ENCODE measurements at places on chromosomes 5 and 9.

GRCh38 chr9:110426052-110426709, 88.5 kb upstream of the TXNDC8 start:
- no peak for DNase-seq

DNA sequence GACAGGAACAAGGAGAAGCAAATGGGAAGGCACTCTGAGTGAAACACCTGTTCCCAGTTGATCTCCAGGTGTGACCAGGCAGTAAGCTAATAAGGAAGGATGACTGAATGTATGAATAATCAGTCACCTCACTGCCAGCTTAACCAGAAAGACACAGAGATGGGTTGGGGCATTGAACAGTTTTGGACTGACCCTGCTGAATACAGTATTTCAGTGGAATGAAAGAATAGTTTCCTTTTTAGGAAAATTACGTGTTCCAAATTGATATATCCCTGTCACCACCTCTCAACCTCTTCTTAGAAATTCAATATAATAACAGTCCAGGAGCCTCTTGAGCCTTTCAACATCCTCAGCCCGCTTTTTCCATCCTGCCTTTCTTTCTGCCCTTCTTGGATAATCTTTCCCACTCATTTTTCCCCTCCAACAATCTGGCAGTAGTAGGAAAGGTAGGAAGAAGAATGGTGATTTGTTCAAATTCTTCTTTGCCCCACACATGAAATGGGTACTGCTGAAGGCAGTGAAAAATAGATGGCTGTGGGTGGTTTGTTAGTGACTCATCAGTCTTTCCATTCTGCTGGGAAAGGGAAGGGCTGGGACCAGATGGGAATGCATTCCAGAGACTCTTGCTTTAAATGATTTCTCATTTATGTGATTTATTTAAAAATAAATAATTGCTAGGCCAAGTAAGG, 117.9 kb downstream of the ZSWIM6 start:
- no peak for DNase-seq

GRCh38 chr5:35884773-35885172, 28.1 kb downstream of the IL7R start:
- DNase-seq = no peak

DNA sequence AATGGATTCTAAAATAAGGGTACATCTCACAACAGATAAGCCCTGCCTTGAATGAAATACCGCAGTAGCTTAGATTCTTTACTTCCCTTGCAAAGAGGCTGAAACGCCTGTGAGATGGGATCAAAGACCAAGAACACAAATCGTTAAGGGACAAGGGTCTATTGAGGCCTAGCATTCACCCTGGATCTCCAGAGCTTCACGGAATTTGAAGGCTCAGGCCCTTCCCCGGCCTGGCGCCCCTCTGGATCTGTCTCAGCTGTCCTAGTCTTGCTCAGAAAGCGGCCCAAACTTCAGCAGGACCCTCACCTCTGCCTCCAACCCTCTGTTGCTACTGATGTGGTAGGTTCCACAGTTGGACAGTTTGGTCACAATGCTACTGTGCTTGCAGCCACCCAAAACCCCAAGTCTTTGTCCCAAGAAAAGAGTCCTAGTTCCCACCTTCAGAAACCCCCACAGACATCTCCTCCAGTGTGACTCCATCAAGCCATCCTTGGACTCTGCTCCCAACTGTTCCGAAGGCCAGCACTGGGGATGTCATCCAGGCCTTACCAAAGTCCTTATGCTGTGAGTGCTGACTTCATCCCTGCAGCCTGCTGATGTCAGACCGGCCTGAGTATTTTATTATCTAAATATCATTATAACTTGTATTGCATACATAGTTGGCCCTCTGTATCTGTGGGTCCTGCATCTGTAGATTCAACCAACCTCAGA, 9.4 kb downstream of the CORO2A start:
- no peak for DNase-seq

GRCh38 chr9:38024036-38024681, 44.9 kb downstream of the SHB start:
- no peak for DNase-seq

GRCh38 chr5:173557123-173557903, 59.1 kb downstream of the BOD1 start:
- no peak for DNase-seq

Data from activated T-cell treated with anti-CD3 and anti-CD28 coated beads for 24 hours (primary cell).